ENCODE measurements at places on chromosomes 1 and 21. TPM values are rescaled to one million over a fixed set of nuclear protein-coding genes. Genes with fewer than 3 reads are reported as not detected.

The OR2G6 gene
- total RNA-seq = not detected

The ACAP3 gene
- total RNA-seq = 62.8 TPM

The FYB2 gene
- 0.57 TPM for total RNA-seq

The OR10X1 gene
- not detected for total RNA-seq

The PUM1 gene
- 99.1 TPM for total RNA-seq

The IBA57 gene
- 8.4 TPM for total RNA-seq
